EL (cell line): ENCODE measurements at places on chromosomes 1 and 21.

- DNase-seq: no peak
Observed at GRCh38 chr1:182672487-182672836, 11.9 kb downstream of the RGS8 start.

DNA sequence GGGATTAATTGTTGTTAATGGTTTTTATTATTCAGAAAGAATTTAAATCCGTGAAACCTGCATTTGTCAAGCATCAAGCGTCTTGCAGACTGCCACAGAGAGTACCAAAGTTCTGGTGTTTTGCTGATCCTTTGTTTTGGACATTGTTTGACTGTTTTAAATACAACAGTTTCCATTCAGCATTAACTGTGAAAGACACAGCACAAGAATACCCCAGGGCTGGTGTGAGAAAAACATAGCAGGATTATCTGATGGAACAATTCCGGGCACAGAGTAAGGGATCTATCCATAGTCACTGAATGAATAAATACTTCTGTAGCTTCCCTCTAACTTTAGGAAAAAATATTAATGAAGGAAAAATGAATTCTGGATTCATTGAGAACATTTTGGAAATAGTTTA is 202.3 kb downstream of the LTN1 start:
- DNase-seq: no peak

DNA sequence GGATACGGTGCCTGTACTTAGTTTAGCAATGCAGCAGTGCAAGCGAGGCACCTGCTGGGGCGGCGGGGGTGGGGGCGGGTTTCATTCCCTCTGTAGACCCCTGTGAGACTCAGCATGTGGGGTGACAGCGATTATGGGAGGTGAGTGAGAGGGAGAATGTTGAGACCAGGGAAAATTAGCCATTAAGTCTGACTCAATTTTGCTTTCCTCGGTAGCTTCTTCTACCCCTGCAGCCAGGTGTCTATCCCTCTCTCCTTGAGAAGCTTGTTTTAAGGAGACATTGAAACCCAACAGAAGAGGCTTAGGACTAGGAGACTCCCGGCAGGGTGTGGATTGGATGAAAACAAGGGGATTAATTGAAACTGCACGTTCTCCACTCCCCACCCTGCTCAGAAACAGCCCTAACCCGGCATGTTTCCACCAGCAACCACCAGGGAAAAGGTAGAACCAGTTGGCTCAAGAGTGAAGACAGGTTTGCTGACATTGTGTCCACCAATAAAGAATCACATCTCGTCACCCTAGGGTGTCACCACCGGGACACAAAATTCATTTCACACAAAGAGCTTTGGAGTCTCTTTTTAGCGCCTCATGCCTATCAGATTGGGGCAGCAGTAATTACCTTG is 20.6 kb upstream of the ATF3 start:
- no peak for DNase-seq

- DNase-seq: no peak
Observed at GRCh38 chr1:113977906-113978305, 1.4 kb upstream of the OLFML3 start.

DNA sequence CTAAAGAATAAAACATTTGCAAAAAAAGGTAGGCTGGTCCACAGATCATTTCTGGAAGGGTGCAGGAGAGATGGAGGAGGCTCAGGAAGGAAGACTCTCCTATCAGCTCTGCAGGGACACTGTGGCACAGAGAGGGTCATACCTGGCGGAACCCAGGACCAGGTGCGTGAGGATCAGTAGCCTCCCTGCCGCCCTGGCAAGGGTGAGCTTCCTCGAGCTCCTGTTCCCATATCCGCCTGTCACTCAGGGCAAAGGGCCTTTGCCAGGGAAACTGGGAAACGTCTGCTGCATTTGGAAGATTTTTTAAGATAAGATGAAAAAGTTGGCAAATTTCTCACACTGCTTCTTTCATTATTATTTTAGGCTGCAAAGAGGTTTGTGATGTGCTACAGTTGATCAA is 112.1 kb upstream of the TIAM1 start:
- no peak for DNase-seq

GRCh38 chr21:34983680-34984086 is 65.4 kb downstream of the RUNX1 start:
- peak; percentile 85 for DNase-seq

DNA sequence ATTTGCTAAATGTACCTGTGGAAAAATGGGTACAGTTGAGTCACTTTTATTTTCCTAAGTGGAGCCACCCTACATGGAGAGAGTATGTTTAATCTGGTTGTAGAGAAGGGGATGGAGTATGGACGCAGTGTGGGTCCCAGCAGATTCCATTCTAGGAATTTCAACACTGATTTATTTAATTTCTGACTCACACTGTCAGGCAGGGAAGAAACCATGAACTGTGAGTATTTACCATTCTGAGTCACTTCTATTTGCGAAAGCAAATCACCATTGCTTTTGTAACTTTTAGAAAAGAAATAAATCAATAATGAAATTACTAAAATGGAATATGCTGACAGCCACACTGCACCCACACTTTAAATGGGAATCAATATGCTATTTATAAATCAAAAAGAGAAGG is 339.0 kb downstream of the DSCAM start:
- peak; percentile 35 for DNase-seq

- DNase-seq: no peak
Observed at GRCh38 chr21:25901330-25901979, 166.7 kb downstream of the GABPA start.

DNA sequence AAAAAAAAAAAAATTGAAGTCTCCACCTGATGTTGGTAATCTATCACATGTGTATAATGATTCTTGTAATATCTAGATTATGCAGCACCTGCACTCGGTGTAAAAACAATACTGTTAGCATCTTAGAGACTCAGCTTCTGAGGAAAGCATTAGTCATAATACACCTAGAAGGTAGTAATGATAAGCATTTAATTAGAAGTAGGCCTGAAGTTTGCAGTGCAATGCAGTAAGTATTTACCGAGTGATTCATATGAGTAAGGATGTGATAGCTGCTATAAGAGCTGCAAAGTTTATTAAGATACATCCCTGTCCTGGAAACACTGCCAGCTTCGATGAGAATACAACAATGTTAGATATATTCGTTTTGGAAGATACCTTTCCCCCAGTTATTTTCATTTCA is 196.4 kb downstream of the GREM2 start:
- DNase-seq: no peak

DNA sequence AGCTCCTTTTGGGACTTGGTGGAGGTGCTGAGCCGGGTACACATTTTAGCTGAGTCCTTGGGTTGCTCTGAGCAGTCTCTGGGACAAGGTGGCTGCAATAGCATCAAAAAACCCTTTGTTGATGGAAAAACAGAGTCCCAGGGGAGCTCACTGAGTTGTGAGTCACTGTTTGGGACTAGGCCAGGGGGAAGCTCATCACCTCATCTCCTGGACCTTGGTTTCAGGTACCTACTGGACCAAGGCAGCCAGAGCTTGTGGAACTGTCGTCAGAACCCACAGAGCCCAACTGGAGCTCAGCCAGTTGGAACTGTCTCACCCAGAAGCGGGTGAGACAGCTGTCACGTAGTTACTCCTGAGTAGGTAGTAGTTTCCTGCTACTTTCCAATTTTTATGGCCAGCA is 146.7 kb downstream of the HLX start:
- no peak for DNase-seq

- peak; percentile 44 for DNase-seq
Observed at GRCh38 chr1:206734499-206735142, 36.0 kb upstream of the IL19 start.

- DNase-seq: no peak
Observed at GRCh38 chr21:41175080-41175479, 7.1 kb downstream of the BACE2 start.
